Naive thymus-derived CD8-positive, alpha-beta T cell (primary cell): ENCODE measurements at places on chromosomes 13 and 19. TPM values are rescaled to one million over a fixed set of nuclear protein-coding genes. Genes with fewer than 3 reads are reported as not detected.

DNA sequence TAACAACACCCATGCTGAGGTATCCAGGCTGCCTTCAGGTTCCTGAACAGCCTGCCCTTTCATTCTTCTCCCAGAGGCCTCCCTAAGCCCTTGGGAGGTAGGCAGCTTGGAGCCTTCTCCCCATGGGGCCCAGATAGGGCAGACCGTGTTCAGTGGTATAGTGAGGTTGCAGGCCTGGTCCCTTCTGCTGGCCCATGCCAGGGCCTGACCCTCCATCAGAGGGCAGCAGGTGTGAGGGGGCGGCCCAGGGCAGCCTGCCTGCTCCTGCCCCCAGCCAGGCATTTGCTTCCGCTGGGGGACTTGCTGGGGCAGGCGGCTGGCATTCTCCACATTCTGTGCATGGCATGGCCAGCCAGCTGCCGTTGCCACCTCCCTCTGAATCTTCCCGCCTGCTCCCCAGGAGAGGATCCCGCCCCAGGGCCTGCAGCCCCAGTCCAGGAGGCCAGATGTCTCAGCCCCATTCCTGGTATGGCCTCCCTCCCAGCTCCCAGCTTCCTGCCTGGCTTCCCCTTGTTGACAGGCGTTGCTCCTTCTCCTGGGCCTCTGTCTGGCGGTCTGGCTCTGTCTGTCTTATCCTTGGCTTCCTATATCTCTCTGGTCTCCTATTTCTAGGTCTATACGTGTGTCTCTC, 8.9 kb downstream of the CIC start:
- no peak for DNase-seq

DNA sequence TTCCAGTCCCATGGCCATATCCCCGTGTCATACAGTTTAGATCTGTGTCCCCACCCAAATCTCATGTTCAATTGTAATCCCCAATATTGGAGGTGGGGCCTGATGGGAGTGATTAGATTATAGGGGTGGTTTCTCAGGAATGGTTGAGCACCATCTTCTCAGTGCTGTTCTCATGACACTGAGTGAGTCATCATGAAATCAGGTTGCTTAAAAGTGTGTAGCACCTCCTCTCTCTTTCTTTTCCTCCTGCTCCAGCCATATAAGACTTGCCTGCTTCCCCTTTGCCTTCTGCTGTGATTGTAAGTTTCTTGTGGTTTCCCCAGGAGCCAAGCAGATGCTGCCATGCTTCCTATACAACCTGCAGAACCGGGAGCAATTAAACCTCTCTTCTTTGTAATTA, 197.8 kb downstream of the NALCN start:
- DNase-seq, result no peak

RDH8 gene
- not detected for total RNA-seq

DNA sequence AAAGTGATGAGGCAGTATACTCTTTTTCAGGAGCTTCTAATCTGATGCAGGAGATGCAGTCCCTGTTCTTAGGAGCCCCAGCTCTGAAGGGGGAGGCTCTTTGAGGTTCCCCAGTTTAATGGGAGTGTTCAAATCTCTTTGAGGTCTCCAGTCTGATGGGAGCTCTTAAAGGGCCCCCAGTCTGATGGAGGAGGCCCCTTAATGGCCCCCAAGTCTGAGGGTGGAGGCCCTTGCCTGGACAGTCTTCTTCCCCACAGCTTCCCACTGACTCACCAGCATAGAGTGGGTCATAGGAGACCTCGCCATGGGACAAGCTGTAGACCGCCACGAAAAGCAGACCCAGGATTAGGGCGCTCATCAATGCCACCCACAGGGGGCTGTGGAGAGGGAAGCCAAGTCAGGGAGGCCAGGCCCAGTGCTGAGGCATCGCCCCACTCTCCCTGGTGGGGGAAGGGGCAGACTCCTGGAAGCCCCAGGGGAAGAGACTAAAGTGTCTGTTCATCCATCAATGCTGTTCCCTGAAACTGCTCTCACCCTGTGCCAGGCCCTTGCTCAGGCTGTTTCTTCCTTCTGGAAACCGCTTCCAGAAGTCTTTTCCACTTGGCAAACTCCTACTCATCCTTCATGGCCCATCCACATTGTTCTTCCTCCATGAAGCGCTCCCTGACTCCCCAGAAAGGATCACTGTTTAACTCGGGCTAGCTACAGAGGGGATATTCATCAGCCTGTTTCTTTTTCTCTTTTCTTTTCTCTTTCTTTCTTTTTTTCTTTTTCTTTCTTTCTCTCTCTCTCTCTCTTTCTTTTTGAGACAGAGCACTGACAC, 2.1 kb downstream of the TM6SF2 start:
- no peak for DNase-seq

KIR3DL2 gene
- total RNA-seq, result not detected

NTN5 gene
- 1.7 TPM for total RNA-seq

GRCh38 chr19:16000024-16000663, 51.3 kb downstream of the OR10H4 start:
- DNase-seq, result no peak

DNA sequence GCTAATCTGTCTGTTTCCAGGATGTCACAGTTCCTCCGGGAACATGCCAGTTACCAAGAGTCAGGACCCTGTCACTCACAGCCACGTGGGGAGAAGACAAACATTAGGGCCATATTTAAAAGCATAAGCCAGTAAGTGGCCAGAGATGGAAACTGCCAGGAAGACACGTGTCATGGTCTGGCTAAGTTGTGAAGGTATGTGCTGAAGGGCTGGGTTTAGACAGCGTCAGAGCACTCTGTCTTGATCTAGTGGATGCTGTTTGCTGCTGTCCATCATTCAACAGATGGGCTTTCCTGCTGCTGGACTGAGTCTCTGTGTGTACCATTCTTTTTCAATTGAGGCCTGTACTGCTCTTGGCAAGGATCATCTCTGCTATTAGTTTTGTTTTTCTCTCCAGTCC, 128.6 kb downstream of the HS6ST3 start:
- no peak for DNase-seq

- no peak for DNase-seq
Measured at GRCh38 chr19:39194832-39195542, 1.8 kb upstream of the NCCRP1 start.

GRCh38 chr19:49896863-49897621, at the start of gene IL4I1:
IL4I1 (minus strand) TSS chr19:49896887; CDS start chr19:49896160, 727 bp downstream.
- peak; percentile 36 for DNase-seq

DNA sequence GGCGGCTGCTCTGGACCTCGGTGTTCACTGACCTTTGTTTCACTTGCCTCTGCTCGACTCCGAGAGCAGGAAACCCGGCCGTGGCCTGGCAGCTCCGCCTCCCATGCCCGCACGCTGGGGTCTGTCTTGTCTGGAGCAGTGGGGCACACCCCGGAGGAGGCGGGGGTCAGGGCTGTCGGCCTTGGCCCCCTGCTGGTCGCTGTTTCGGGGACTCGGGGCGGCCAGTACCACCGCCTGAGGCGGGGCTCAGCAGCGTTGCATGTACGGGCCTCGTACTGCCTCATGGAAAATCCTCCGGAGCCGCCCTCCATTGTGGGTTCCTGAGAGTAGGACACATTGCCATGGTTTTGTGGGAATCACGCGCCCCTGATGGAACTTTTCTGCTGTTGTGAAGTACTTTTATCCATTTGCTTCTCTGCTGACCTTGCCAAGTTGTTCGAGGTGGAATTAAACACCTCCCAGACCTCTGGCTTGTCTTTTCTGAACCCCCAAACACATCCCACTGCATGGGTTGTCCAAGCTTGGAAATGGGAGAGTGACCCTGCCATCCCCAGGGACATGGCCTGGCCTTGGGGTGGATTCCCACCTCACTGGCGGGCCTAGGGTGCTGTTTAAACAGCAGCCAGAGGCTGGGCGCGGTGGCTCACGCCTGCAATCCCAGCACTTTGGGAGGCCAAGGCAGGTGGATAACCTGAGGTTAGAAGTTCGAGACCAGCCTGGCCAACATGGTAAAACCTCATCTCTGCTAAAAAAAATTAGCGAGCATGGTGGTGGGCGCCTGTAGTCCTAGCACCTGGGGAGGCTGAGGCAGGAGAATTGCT, 5.5 kb upstream of the NDUFS7 start:
- no peak for DNase-seq

CACNG7 gene
- total RNA-seq, result not detected

DNA sequence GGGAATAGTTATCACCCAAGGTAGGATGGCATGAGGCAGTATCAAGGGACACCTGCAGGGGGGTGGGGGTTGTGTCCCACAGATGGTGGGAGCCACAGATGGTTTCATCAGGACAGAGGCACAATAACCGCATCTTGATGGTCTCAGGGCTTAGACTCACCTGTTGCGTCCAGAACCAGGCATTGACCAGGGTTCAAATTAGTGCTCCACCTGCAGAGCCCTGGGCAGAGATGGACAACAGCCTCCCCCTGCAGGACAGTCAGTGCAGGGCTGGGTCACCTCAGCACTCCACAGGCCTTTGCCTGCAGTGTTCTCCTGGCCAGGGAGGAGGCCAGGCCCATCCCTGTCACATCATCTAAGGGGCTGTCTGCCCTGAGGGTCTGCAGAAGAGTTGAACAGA, 14.5 kb upstream of the CEACAM1 start:
- DNase-seq, result no peak

- DNase-seq, result no peak
Measured at GRCh38 chr13:114076329-114077090, 55.9 kb downstream of the RASA3 start.

GRCh38 chr19:17243830-17244617, 1.7 kb downstream of the NR2F6 start:
- DNase-seq, result no peak

TEX101 gene
- total RNA-seq, result not detected

- no peak for DNase-seq
Measured at GRCh38 chr13:28031220-28031895, 42.9 kb upstream of the URAD start.

DNA sequence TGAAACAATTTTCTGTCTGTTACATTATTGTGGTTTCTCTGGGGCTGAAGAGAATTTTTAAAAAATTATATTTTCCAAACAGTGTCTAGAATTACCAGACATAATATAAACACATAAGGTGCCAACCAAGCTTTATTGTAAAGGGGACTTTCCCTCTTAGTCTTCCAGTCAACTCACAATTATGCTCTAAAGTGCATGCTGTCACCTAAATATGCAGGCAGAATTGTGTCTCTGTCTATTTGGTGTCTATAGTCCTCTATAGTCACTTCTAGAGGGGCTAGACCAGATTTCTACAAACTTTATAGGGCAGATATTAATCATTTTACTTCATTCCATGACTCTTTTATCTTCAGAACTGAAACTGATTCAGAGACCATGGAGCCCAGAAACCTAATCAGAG, 12.8 kb downstream of the ZNF254 start:
- DNase-seq, result no peak

NPAS1 gene
- 0.62 TPM for total RNA-seq

- DNase-seq, result no peak
Measured at GRCh38 chr19:44662691-44663385, 8.4 kb upstream of the CEACAM19 start.

- DNase-seq, result no peak
Measured at GRCh38 chr13:26420282-26420960, 137.1 kb upstream of the WASF3 start.

C19orf73 gene
- total RNA-seq, result 1.6 TPM

DNA sequence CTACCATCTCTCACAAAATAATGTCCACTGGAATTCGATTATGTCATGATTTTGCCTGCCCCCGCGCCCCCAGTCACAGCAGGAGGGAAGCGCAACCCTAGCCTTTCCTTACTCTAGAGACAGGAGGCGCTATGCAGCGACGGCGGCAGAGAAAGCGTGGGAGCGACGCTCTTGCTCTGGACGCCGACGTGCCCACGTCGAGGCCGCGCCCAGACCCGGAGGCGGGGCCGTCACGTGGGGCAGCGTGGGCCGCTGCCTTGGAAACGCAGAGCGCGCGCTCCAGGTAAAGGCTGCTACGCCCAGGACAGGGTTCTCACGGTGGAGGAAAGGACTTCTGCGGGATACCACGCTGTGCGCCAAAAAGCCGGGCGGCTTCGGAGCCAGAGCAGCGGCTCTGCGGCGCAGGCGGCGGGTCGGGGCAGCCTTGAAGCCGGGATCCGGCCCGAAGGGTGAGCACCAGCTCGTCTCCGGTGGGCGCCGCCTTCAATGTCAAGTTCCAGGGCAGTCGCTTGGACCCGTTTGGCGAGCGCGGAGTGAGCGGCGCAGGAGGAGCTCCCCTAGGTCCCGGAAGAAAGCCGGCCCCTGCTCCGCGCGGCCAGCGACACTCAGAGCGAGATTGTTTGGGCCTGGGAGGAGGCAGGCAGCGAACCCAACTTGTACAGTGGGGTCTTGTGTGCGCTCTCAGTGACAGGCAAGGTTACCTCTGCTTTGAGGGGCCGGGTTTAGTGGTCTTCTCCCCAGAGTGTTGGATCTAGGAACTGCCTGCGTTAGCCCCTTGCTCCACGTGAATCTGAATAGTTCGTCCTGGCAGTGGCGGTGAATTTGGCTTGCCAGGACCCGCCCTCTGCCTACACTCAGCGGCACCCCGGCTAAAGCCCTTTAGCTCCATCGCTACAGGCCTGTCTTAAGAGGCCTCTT, 121.7 kb downstream of the MRPL57 start:
- peak; percentile 85 for DNase-seq

AMER2 gene
- not detected for total RNA-seq

- no peak for DNase-seq
Measured at GRCh38 chr13:110347535-110348308, 40.6 kb downstream of the COL4A2 start.

LYPD4 gene
- not detected for total RNA-seq

GRCh38 chr13:49300739-49301589, 53.2 kb downstream of the CDADC1 start:
- DNase-seq, result peak; percentile 80

DNA sequence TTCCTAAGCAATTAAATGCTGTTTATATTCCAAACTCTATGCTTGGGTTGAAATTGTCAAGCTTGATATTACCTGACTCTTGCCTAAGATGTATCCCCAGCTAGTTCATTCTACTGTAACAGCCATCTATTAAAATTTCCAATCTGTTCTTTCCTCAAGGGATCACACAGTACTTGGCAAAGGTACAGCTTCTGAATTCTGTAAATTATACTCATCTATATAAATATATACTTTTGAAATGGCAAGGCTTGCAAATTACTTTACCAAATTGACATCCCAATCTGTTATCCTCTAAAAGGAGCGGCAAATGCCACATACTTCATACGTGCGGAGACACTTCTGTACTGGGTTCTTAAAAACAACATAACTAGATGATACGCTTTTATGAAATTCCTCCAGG, 330.2 kb downstream of the DNAJC15 start:
- no peak for DNase-seq

GRCh38 chr13:105902396-105902795, 633.1 kb downstream of the EFNB2 start:
- DNase-seq, result no peak

DNA sequence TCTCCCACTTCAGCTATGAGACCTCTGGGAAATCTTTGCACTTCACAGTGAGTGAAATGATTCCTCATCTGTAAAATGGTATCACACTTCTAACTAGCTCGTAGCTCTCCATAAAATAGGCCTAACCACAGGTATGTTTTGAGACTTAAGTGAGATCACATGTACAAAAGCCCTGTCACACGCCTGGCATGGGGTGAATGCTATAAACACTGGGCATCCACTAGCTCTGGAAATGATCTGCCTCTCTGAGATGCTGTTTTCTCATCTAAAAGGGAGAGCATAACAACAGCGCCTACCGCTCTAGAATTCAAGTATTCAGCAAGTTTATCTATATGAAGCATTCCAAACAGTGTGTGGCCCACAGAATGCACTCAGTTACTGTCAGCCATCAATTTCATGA, 2.2 kb downstream of the AKT2 start:
- no peak for DNase-seq

GRCh38 chr19:7410946-7411345, 62.2 kb downstream of the ARHGEF18 start:
- DNase-seq, result no peak

- DNase-seq, result no peak
Measured at GRCh38 chr19:18049385-18049784, 37.3 kb downstream of the IL12RB1 start.

ZNF274 gene
- total RNA-seq, result 119 TPM

- no peak for DNase-seq
Measured at GRCh38 chr19:33569821-33570220, 48.2 kb upstream of the PEPD start.
